ENCODE measurements at places on chromosomes 7 and 10. TPM values are rescaled to one million over a fixed set of nuclear protein-coding genes. Genes with fewer than 3 reads are reported as not detected.

DNA sequence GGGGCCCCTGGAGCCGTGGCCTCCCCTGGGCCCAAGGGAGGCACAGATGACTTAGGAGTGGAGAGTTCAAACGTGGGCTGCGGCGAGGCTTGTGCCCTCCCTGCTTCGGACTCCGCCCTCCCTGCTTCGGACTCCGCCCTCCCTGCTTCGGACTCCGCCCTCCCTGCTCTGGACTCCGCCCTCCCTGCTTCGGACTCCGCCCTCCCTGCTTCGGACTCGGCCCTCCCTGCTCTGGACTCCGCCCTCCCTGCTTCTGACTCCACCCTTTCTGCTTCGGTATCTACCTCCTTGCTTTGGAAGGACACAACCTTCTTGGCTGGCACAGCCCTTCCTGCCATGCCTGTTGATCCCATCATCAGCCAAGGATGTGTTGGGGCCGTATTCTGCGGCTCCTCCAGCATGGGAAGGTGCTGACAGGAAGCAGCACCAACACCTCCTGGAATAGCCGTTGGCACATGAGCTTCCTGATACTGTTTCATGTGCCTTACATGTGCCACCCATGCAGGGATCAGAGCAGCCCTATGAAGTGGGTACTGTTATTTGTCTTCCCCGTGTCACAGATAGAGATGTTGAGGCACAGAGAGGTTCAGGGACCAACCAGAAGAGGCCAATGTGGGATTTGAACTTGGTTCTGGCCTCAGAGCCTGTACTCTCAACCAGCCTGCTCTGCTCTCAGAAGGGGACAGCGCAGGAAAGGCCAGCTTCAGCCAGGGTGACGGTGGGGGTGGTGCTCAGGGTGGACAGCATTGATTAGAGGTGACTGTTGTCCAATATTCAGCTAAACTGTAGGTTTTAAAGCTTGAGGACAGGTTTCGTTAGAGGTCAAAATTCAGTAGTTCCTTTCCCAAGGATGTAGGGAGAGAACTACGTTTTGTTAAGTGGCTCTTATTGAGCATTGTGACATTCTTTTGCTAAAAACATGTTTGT, 114.5 kb downstream of the NKX6-2 start:
- DNase-seq, result peak; percentile 66

SPDYE5 gene
- total RNA-seq, result not detected

DNA sequence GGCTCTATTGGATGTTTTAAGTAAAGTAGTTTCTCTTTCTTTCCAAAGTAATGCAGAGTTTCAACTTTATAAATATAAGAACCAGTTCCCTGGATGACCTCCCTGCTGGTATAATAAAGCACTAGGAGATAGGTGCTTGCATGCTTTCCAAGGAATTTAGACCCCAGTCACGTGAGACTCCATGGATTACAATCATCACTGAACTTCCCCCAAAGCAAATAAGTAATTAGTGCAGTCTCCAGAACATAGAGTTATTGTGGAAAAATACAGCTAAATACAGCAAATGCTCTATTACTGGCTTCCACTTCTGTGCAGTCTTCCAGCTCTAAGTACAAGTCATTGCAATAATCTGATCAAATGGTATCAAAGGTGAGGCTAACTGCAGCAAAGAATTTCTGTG, 220.2 kb upstream of the STEAP1 start:
- no peak for DNase-seq

- no peak for DNase-seq
These were observed 57.0 kb downstream of the BRAF start for GRCh38 chr7:140867467-140868462.

DNA sequence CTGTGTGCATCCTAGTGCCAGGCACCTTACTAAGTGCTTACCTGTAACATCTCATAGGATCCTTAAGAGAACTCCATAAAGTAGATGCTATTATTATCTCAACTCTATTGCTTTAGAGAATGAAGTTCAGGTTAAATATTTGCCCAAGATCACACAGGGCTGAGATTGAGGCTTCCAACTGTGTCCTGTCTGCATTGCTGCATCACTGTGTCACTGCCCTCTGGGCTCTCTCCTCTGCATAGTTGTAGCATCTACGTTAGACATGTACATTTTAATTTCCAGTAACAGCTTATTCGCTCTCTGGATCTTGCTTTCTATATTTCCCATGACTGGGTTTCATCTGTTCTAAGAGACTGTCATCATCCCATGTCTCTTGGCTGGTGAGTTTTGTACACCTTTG, 63.6 kb upstream of the FZD8 start:
- no peak for DNase-seq

GRCh38 chr7:132516042-132516840, 60.0 kb downstream of the PLXNA4 start:
- DNase-seq, result no peak

ZNF316 gene
- 21.2 TPM for total RNA-seq

DNA sequence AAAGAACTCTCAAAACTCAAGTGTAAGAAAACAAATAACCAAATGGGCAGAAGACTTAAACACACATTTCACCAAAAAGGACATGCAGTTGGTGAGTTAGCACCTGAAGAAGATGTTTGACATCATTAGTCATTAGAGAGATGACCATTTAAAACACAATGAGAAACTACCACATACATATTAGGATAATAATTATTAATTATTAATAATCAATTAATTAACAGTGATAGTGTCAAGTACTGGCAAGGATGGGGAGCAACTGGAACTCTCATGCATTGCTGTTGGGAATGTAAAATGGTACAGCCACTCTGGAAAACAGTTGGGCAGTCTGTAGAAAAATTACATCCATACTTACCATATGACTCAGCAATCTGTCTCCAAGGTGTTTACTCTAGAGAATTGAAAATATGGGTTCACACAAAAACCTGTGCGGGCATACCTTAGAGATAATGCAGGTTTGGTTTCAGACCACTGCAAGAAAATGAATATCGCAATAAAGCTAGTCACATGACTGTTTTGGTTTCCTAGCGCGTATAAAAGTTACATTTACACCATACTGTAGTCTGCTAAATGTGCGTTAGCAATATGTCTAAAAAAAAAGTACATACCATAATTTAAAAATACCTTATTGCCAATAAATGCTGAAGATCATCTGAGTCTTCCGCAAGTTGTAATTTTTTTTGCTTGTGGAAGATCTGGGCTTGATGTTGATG, 30.3 kb downstream of the ARID5B start:
- DNase-seq, result no peak

KCNH2 gene
- 61.9 TPM for total RNA-seq

GRCh38 chr7:78444267-78444666, 645.7 kb downstream of the PHTF2 start:
- DNase-seq, result no peak

ATG9B gene
- total RNA-seq, result 0.13 TPM

GRCh38 chr7:121109145-121109544, 120.6 kb downstream of the CPED1 start:
- DNase-seq, result no peak

DNA sequence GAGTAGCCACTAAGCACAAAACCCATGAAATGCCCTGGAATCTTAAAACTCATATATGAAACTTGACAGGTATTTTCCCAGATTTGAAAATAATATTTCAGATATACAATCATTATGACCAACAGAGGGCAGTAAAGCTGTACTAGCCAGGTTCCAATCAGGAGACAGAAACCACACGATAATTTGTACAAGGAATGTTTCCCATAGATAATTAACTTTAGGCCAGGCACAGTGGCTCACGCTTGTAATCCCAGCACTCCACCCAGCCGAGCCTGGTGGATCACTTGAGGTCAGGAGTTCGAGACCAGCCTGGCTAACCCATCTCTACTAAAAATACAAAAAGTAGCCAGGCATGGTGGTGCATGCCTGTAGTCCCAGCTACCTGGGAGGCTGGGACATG, 31.0 kb upstream of the NUB1 start:
- DNase-seq, result no peak

- no peak for DNase-seq
These were observed 199.2 kb downstream of the KIF20B start for GRCh38 chr10:89900554-89900953.

GNAI1 gene
- total RNA-seq, result 11.3 TPM

GRCh38 chr10:116710076-116710475, 32.3 kb downstream of the HSPA12A start:
- DNase-seq, result peak; percentile 7

DNA sequence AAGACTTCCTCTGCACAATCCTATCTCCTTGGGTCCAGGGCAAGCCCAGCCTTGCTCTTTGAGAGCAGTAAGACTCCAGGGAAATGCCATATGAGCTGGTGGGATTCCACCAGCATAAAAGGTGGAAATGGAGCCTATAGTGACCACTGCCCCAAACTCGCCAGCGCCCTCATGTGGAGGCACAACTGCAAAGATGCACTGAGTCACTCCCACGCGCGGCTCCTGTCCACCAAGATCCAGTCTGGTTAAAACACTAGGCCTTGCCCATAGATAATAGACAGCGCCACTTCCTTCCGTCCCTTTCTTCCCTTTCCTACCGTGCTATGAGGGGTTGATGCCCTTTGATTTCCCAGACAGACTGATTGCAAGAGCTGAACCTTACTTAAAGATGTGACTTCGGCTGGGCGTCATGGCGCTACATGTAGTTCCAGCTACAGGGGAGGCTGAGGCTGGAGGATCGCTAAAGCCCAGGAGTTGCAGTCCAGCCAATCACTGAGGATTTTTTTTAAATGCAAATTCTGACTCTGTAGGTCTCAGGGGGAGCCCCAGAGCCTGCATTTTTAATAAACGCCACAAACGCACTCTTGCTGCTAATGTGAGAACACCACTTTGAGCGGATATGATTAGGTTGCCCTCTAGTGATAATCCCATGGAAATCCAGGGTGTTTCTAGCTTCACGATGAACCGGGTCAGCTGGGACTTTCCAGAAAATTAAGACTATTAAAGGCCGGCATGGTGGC, 136.5 kb downstream of the EPC1 start:
- no peak for DNase-seq

- DNase-seq, result no peak
These were observed 43.7 kb downstream of the CH25H start for GRCh38 chr10:89163265-89163995.

UTF1 gene
- total RNA-seq, result not detected

C10orf53 gene
- not detected for total RNA-seq

DNA sequence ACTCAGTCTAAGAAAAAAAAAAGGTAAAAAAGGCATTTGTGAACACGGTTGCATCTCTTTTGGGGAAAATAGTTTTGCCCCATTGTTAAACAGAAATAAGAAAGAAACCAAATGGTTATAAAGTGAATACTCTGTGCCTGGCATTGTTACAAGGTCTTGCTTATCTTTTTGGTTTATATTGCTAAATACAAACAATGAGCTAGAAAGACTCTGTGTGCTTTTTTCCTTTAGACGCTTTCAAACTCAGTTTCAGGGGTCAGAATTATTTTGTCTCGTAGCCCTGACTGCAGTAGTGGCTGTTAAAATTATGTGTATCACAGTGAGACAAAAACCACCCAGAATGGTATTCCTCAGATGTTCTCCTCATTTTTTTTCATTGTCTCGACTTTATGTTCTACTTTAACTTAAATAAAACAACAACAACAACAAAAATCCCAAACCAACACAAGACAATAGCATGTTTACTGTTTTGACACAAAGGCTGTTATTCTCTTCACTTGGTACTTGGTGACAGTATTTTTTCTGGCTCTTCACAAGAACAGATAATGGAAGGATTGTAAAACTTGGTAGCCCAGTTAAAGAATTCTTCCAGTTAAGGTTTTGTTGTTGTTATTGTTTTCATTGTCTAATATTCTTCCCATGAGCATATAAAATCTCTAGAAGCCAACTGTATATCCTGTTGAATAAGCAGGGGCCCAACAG, 190.1 kb downstream of the PLXDC2 start:
- DNase-seq, result no peak

- DNase-seq, result no peak
These were observed 181.1 kb downstream of the SDHAF3 start for GRCh38 chr7:97298561-97298960.

GRCh38 chr7:42511027-42511426, 274.0 kb upstream of the GLI3 start:
- DNase-seq, result no peak

DNA sequence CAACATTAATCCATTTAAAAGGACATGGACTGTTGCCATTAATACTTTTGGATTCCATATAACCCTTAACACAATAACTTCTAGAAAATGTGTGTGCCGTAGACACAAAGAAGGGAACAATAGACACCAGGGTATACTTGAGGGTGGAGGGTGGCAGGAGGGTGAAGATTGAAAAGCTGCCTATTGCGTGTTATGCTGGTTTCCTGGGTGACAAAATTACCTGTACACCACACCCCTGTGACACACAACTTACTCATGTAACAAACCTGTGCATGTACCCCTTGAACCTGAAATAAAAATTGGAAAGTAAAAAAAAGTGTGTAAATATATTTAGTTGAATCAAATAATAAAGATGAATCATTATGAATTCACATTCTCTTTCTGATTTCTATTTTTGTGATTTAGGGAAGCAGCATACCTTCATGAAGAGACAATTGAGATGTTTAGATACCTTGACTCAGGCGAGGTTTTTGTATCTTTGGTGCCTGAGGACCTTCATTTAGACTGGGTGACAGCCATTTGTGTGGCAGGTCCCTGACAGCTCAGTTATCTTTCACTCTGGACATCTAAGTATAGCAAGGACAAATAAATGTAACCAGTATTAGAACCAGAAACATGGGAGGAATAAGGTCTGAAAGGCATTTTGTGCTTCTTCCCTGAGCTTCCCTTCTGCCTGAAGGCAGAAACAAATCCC, 28.7 kb downstream of the GIMAP8 start:
- DNase-seq, result no peak

Measured in cardiac septum (tissue), 1 donor.